ENCODE measurements at places on chromosomes 7 and 10.
A peak's percentile ranks its signal among the peaks of the same experiment; 100 is the strongest.

DNA sequence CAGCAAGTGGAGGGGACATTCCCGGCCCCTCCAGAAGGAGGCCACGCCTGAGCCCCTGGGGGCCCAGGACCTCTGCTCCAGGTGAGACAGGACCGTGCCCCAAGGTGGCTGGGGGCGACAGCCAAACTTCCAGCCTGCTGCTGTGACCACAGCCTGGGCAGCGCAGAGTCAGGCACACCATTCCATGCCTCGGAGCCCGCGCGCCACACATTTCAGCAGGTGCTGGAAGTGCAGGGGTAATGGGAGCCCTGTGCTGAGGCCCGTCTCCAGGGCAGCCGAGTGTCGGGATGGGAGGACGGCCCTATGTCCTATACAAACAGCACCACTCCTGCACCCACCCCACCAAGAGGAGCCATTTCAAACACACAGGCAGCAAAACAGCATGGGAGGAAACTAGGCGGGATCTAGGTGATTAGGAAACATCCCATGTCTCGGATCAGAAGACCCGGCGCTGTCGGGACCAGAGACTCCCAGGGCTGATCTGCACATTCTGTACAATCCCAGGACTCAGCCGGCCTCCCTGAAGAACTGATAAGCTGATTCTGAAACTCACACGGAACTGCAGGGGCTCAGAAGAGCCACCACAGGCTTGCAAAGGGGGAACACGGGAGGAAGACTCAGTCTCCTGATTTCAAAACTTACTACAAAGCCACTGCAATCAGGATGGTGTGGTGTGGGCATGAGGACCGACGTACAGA, 272.3 kb downstream of the ELFN1 start:
- DNase-seq = no peak

DNA sequence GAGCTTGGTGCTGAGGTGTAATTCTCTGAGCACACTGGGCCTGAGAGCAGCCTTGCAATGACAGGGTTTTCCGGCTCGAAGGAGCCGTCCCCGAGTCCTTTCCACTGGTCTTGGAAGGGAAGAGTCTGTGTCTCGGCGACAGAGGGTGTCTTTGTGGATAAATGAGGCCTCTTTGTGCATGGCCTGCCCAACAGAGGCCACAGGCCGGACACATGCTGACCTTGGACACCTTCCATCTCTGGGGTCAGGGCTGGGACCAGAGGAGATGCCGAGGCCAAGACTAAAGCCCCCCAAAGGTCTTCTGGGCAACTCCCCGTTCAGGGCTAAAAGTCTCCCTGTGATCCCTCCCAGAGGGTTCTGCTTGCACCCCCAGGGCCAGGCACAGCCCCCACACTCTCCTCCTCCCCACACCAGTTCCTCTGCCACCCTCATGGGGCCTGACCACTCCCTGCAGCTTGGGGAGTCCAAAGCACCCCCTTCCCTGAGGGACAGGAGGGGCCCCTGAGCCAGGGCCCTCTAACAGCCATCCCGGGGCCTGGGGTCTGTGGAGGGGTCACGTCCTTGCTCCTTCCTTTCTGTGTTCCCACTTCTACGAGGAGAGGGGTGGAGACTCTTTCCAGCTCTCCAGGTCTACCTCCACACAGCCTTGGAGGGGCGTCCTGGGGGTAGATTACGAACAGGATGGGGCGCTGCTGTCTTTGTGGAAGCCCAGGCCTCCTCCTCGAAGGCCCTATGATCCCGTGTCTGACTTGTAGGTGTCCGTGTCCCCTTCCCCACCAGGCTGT, 130.6 kb upstream of the FAM20C start:
- no peak for DNase-seq

DNA sequence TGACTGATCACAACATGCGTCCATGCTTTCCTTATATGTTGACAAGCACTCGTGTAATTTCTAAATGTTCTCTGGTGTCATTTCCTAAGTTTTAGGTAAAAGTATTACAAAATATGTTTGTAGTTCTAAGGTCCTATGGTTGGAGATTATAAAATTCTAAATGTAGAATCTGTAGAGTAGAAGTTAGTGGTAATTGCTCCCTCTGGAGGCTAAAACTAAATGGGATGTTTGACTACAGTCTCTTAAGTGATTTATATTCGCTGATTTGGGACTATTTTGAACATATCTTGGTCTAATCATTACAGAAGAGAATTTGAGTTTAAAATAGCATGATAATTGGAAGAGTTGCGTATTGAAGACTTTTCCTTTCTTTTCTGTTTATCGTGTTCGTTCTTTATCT, 74.1 kb downstream of the ZMYND11 start:
- no peak for DNase-seq

GRCh38 chr7:94436018-94436604, 41.4 kb downstream of the COL1A2 start:
- DNase-seq = peak; percentile 88

DNA sequence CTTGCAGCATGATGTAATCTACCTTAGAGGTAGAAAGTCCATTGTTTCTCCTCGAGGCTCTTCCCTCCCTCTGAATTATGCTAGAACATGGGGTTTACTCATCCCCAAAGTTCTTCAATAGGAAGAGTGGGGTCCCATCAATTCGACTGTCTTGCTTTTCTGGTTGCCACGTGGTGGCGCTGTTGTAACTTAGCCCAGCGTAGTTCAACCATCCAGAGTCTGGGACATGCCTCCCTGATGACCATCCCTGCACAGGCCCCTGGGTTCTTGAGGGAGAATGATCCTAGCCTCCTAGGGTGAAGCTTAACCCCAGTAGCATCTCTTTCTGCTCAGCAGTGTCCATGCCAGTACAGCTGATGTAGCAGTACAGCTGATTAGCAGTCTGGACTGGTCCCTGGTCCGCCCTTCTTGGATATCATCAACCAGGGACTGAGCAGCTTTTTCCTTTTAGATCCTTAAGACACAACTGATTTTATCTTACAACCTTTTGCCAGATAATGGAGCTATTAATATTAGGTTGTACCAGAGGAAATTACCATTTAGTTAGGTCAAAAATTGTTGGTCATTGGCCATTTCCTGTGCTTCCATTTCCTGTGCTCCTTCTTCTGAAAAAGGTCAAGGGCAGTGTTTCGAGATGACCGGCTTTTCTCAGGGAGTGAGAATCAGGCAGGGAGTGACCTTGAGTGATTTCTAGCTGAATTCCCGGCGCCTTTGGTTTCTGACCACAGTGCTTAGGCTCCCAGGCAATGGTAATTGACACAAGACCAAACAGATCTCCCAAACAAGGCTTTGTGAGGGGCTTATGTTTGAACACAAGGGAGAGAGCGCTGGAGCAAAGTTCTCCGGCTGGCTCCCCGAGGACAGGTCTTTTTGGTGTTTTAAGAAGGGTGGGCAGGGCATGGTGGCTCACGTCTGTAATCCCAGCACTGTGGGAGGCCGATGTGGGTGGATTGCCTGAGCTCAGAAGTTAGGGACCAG, 65.4 kb downstream of the TACC2 start:
- no peak for DNase-seq

DNA sequence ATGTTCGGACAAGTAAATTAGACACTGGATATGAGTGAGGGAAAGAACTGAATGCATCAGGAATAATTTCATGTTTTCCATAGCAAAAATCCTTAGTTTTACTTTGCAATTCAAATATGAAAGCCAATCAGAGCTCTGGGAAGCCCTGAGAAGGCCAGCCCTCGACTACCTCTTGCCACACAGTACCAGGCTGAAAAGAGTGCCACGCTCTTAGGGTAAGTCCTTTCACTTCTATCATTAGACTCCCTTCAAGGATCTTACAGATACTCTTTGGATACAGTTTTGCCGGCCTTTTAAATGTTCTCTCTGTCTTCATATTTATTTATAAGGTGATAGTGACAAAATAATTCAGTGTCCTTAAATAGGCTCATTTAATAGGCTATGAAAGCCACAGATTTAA, 1.9 kb downstream of the COBL start:
- DNase-seq = no peak

- DNase-seq = no peak
These were observed 1612.4 kb upstream of the LRRTM3 start for GRCh38 chr10:65313406-65313805.

DNA sequence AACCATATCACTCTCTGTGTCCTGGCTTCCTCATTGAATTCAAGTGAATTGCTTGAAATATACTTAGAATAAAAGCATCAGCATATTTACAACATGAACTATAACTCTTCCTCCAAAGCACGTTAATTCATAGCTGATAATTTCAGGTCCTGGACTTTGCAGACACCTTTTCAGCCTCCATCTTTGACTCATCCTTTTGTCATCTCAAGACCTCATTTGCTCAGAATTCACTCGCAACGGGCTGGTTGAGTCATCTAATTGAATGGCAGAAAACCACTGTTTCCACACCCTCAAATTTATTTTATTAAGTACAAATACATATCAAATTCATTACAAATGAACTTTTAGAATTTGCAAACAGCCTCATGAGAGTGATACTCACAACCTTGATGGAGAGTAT, 545.7 kb downstream of the GATA3 start:
- DNase-seq = no peak

- no peak for DNase-seq
These were observed 10.1 kb downstream of the CNOT4 start for GRCh38 chr7:135499818-135500217.

- DNase-seq = peak; percentile 69
These were observed at the start of gene DLX6 for GRCh38 chr7:97005183-97006054. Gene DLX6 (plus strand): TSS chr7:97005553. CDS start chr7:97005978, 425 bp downstream.

GRCh38 chr10:100383251-100383650, 36.2 kb downstream of the SCD start:
- DNase-seq = no peak

GRCh38 chr10:71334221-71334791, 15.2 kb downstream of the SLC29A3 start:
- no peak for DNase-seq

- peak; percentile 64 for DNase-seq
These were observed 58.4 kb downstream of the JCAD start for GRCh38 chr10:30000802-30001571.

GRCh38 chr7:114819616-114820362, 102.1 kb upstream of the MDFIC start:
- peak; percentile 69 for DNase-seq

GRCh38 chr7:92072121-92072520, 62.2 kb downstream of the CYP51A1 start:
- no peak for DNase-seq

GRCh38 chr7:36748017-36748487, 23.8 kb upstream of the AOAH start:
- DNase-seq = no peak

GRCh38 chr7:42661312-42661711, 250.6 kb downstream of the C7orf25 start:
- peak; percentile 44 for DNase-seq

DNA sequence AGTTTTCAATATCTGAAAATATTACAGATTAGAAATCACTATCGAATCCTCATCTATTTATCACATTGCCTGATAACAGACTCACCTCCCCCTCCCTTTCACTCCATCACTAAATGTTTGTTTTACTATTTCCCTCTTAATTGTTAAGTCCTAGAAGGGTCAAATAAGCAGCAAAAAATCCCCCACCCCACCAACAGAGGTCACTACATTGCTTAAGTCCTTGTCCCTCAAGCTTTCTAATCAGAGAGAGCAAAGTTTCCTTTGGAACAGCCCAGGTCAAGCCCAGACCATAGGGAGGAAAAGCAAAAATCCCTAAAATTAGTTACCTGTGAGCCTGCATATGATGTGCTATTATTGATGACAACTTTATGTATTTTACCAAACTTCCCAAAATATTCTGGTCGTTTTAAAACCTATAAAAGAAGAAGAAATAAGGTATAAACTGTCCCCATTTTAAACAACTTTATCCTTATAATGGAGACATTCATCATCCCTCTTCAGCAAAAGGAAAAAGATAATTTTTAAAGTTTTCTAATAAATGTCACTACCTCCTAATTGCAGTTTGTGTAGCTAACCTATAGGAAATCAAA, 95.0 kb downstream of the CNOT4 start:
- peak; percentile 3 for DNase-seq

- no peak for DNase-seq
These were observed 589.0 kb downstream of the NXPH1 start for GRCh38 chr7:9022456-9022855.

DNA sequence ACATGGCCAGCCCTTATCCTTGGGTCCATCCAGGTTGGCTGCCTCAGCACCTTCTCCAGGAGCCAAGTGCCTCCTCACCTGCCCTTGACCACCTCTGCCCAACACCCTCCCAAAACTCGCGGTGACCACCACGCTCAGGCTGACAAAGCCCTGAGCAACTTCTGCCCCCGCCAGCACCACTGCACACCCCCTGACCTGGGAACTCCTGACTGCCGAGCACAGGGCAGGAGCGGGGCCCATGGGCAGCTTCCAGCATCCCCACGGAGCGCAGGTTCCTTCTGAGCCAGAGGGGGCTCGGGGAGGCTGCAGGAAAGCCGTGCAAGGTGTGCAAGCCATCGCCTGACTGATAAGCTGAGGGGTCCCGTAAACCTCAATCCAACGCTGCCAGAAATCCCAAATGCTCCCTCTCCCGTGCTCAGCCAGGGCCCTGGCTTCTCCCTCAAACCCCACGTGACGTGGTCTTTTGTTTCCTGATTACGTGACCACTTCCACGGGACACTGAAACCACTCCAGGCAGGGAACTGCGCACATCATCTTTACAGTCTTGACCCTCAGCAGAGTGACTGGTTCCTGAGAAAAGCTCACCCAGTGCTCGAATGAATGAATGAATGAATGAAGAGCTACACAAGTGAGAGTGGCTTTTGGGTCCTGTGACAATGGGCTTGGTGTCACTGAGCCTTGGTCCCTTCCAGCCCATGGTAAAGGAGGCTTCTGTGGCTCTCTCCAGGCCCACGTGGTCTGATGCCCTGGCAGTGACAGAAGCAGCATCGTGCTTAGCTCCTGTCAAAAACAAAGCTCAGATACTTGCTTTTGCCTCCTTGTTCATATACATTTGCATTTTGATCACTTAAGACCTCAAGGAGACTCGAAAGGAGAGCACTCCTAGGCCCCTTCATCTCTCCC, 249.8 kb upstream of the PPP2R2D start:
- no peak for DNase-seq

GRCh38 chr7:148304456-148304855, 286.1 kb upstream of the C7orf33 start:
- no peak for DNase-seq

DNA sequence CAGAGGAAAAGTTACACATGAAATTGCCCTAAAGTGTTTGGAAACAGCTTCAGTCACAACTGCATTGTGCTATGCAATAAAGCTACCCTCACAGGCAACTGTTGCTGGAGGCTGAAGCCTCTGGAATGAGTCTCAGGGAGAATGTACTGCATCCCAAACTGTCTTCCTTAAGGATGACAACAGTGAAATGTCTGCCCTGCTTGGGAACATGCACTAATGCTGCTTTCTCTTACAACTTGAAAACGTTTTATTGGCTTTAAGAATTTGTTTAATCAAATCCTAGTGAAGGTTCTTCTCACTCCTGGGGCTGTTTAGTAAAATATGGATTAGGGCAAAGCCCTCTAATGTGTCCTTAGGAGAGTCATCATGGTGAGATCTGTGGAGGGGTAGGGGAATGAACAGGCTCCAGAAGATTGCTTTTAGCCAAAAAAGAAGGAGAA, 215.4 kb downstream of the TWIST1 start:
- DNase-seq = no peak

- DNase-seq = no peak
These were observed 597.6 kb upstream of the IGFBP3 start for GRCh38 chr7:46518713-46519112.

DNA sequence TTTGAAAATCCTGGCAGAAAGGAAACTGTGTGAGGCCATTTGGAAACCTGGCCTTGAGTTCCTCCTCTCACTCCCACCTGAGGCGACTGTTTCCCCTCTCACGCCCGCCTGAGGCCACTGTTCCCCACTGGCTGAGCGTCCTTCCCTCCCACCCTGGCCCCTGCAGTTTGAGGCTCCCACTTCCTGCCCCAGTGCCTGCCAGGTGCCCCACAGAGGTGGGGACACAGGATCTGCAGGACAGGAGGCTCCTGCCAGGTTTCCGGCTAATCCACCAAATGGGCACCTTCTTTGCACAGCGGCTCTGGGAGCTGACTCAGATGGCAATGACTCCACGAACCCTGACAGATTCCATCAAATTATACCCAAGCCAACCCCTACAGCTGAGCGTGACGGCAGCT, 24.3 kb upstream of the LARP4B start:
- no peak for DNase-seq
